NCI-H226 (cell line): ENCODE measurements at places on chromosomes 12 and 14.
A peak's percentile ranks its signal among the peaks of the same experiment; 100 is the strongest.

DNA sequence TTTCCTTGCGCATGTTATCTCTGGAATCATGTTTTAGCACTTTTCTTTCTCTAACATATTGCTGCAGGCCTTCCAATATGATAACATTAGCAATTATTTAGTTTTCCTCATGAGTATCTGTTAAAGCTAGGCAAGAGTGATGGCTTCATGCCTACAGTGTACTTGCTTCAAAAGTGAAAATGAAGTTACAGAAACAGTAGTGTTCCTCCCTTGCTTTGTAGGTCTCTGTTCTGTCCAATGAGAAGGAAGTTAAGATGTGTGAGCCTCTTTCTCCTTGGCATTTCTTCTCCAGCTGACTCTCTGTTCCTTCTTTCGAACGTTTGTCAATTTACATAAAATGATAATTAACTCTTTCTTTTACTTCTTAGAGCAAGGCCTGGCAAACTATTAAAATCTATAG lies 22.2 kb downstream of the LRRIQ1 start:
- DNase-seq: no peak

GRCh38 chr12:22860926-22861325 lies 236.0 kb downstream of the ETNK1 start:
- DNase-seq: no peak

DNA sequence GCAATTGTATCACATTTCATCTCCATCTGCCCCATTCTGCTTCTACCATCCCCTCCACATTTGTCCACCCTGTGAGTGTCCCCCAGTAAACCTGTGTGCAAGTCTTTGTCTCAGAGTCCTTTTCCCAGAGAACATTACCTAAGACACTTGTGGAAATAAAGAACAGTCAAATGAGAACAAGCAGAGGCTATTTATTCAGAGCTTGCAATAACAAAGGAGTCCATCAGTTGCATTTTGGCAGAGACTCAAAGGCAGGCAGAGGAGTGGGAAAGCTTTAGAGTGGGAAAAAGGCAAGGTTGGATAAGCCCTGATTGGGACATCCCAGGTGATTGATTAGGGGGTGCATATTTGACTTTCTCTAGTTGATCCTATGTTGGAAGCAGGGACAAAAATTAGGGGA lies 18.2 kb upstream of the PPFIBP1 start:
- DNase-seq: no peak

DNA sequence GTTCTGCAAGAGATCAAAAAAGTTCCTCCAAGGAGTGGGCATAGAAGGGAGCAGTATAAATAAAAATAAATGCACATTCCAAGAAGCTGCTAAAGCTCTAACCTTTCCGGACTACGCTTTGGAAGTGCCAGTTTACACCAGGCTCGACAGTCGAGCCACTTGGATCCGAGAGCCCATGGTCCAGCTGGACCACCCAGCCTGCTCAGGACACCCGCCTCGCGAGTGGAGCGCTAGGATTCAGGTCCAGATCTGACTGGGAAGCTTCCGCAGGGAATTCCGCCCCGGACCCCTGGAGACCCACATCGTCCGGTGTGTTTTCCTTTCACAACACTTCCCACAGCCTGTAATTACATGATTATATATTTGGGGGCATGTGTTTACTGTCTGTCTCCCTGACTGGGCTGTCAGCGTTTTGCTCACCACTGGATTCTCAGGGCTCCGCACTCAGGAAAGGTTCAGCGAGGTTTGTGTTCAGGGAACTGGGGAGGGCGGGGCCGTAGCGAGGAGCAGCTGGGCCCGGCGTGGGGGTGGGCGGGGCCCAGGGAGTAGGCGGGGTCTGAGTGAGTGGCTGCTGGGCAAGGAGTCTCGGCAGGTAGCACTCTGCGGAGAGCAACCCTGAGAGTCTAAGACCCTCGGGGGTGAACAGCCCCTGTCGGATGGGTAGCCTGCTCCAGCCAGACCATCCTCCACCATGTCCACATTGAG lies 52.3 kb upstream of the TMEM263 start:
- DNase-seq: peak; percentile 33
